ENCODE measurements at places on chromosomes 11 and 22.

GRCh38 chr11:60372767-60373166 is 5.6 kb upstream of the MS4A7 start:
- no peak for DNase-seq

DNA sequence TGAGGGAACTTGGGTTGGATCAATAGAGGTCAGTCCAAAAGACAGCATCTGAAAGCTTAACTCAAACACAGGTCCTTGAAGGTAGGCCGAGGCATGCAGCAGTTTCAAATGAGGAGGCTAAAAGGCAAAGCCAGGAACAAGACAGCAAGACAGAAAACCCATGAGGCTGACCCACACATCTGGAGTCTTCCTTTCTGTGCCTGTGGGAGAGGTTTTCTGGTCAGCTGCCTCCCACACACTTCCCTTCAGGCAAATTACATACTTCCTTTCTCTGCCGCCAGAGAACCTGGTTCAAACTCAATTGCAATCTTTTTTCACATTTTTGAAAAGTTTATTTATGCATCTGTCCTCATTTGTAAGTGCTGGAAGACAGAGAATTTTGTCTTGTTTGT is 29.8 kb upstream of the CRTAM start:
- no peak for DNase-seq

DNA sequence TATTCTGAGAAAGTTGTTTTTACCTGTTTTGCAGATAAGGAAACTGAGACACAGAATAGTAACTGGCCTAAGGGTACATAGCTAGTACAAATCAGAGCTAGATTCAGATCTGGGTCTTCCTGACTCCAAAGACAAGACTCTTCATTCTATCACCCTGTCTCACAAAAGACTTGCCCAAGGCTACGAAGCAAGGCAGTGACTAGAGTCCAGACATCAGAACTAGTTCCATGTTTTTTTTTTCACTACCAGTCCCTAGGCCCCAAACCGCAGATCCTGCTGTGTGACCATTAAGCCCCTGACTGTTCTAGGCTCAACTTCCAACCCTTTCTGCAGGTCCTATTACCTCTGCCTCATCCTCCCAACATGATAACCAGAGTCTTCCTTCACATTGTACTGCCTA is 1.5 kb downstream of the BACE1-AS start:
- no peak for DNase-seq

GRCh38 chr11:117185736-117186430 is 7.3 kb downstream of the SIDT2 start:
- no peak for DNase-seq

- no peak for DNase-seq
Observed at GRCh38 chr22:22571429-22571828, 12.4 kb upstream of the PRAME start.

DNA sequence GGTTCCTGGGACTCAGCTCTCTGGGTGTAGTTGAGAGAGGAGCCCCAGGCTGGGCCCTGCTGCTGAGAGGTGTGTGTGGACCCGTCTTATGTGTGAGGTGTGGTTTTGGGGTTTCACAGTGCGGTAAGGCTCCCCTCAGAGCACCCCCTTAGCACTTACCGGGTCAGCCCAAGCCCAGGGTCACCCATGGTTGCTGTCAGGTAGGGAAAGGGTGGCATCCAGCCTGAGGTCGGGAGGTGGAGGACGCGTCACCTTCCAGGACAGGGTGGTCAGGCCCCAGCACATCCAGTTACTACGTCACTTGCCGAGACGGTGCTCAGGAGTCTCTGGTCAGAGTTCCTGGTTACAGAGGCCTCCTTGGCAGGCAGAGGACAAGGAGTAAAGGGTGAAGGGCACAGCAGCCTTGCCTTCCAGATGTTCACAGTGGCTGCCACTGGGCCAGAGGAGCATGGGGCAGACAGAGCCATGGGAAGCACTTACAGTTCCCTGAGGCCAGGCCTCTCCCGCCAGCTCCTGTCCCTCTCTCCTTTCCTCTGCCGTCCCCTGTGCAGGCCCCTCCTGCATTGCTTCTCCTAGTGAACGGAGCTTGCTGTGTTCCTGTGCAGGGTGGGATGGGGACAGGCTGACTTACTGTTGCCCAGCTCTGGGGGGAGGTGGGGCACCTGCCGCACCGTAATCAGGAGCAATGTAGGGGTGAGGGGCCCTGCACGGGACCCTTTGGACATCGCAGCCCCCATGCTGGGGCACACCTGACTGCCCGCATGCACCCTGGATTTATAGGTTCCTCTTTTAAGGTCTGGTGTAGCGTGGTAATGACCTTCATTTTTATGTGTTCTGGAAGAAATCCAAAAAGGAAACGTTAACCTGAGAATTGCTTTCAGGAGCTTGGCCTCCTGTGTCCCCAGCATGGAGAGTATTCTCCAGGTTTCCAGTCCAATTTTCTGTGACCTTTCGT is 285.9 kb downstream of the TBC1D22A start:
- no peak for DNase-seq

GRCh38 chr22:49928555-49929210 is 10.2 kb downstream of the CRELD2 start:
- DNase-seq: no peak

DNA sequence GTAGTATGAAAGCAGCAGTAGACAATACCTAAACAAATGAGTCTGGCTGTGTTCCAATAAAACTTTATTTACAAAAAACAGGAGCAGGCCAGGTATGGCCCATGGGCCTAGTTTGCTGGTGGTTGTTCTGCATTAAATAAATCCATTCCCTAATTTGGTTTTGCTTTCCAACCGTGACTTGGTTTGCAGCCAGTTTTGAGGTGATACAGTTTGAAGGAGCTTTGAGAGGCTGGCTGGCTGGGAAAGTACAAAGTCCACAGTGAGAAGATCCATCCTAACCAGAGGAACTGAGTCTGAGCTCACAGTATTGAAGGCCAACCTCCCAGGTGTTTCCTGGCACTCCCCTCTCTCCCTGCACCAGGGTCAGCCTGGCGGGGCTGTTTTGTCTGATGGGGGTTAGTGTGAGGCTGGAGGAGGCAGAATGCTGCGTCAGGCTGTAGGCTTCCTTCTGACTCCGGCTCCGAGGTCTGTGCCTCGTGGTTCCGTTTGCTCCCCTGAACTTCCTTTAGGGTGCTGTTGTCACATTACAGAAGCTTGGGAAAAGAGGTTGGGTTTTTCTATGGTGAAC is 129.5 kb downstream of the MICAL2 start:
- DNase-seq: no peak

DNA sequence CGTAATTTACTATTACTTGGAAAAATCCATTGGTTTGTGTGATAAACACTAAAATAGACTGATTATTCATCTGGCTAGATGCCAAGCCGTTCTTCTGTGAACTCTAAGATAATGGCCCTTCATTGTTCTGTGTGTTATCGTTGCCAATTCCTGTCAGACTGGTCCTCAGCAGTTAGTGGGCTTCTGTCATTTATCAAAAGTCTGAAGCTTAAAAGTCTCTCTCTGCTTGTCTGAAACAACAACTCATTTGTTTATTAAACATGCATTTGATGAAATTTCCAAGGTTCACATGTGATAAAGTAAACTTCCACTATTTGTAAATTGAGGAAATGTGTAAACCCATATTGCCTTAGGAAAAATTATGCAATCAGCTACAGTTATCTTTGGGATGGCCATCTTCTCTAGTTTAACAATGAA is 21.1 kb upstream of the RDX start:
- no peak for DNase-seq

GRCh38 chr22:36299295-36299694 is 46.4 kb downstream of the APOL1 start:
- no peak for DNase-seq

DNA sequence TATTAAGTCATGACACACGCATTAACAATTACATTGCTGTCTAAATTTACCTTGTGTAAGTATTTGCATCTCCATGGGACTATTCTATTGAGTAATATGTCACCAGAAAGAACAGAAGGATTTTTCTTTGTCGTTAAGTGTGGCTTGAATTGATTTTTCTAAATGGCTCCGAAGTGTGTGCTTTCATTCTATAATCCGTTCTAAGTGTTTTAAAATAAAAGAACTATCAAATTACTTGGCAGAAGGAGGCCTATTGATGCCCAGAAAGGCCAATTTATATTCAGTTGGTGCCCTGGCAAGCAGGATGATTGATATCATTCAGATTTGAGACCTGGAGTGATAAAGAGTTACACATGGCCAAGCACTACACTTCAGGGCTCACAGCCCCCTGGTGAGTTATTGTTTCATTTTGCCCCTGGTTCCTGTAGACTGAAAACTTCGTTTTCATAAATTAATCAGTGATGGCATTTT is 538.9 kb upstream of the ANO5 start:
- no peak for DNase-seq

GRCh38 chr11:122343210-122343609 is 227.2 kb upstream of the BLID start:
- DNase-seq: no peak

DNA sequence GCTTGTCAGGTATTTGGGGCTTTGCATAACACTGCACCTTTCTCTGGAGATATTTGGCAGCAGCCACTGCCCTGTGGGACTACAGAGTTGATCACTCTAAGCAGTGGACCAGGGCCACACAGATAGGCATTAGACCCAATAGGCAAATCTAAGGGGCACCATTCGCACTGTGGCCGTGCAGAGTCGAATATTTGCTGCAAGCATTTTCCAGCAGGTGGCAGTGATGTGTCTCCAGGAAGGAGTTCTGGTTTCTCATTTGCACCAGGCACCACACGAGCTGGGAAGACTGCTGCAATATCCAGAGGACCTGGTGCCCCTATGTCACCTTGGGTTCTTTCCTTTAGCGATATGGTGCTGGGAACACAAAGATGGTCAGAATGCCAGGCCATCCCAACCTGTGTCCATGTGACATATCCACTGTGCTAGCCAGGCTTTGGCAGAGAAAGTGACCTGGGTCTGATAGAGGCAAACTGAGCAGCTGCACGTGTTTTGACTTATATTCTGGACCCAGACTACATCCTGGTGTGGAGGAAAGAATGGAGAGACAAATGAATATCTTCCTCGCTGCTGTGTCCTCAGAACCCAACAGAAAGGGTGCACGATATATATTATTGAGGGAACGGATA is 318.7 kb downstream of the BUD13 start:
- peak; percentile 2 for DNase-seq

- no peak for DNase-seq
Observed at GRCh38 chr11:2741377-2742131, 41.8 kb upstream of the KCNQ1OT1 start.

DNA sequence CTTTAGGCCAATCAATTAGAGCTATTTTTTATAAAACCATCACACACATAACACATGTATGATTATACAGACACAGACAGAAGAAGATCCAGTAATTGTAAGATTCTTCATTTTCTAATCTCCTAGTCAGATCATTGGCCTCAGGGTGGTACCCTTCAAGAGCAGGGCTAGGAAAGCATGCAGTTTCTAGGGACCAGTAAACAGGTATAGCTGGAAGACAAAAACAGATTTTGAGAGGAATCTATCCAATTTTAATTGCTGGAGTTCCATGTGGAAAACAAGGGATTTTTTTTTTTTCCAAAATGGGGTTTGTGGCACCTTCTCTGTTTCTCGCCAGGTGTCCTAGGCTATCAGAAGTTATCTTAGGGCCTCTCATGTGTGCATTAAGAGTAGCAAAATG is 29.6 kb downstream of the METTL15 start:
- DNase-seq: no peak

DNA sequence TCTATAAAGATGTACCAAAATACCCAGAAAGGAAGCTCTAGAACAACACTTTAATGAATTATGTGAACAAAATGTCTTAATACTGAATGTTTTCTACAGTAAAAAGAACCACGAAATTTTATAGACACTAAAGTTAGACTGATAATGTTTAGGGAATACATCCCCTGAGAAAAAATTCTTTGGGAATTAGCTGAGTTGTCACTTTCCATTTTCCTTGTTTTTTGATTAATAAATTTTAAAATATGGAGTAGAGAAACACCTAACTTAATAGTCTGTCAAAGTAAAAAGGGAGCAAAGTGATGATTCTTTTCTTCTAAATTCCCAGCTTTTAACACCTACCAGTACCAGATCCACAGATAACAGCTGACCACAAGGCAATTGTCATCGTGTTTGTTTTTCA is 23.1 kb upstream of the SCN3B start:
- no peak for DNase-seq

- DNase-seq: no peak
Observed at GRCh38 chr22:44638971-44639760, 62.8 kb upstream of the PRR5 start.

DNA sequence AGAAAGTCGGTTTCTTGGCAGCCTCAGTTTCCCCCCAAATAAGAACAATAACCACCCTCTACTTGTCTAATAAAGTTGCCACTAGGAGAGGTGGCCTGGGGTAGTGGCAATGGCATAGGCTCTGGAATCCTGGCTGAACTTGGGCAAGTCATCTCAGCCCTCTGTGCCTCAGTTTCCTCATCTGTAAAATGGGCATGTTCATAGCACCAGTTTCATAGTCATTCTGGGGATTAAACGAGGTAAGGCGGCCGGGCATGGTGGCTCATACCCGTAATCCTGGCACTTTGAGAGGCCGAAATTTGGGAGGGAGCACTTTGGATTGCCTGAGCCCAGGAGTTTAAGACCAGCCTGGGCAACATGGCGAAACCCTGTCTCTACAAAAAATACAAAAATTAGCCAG is 63.0 kb downstream of the SGSM1 start:
- no peak for DNase-seq

- no peak for DNase-seq
Observed at GRCh38 chr11:112226831-112227401, 688 bp downstream of the PTS start.

DNA sequence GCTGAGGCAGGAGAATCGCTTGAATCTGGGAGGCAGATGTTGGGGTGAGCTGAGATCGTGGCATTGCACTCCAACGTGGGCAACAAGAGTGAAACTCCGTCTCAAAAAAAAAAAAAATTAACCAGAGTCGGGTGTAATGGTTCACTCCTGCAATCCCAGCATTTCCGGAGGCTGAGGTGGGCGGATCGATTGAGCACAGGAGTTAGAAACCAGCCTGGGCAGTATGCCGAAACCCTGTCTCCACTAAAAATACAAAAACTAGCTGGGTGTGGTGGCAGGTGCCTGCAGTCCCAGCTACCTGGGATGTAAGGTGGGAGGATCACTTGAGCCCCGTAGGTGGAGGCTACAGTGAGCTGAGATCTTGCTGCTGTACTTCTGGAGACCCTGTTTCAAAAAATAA is 1.5 kb downstream of the RANGAP1 start:
- no peak for DNase-seq

GRCh38 chr11:122742301-122743018 is 86.9 kb downstream of the UBASH3B start:
- DNase-seq: no peak

DNA sequence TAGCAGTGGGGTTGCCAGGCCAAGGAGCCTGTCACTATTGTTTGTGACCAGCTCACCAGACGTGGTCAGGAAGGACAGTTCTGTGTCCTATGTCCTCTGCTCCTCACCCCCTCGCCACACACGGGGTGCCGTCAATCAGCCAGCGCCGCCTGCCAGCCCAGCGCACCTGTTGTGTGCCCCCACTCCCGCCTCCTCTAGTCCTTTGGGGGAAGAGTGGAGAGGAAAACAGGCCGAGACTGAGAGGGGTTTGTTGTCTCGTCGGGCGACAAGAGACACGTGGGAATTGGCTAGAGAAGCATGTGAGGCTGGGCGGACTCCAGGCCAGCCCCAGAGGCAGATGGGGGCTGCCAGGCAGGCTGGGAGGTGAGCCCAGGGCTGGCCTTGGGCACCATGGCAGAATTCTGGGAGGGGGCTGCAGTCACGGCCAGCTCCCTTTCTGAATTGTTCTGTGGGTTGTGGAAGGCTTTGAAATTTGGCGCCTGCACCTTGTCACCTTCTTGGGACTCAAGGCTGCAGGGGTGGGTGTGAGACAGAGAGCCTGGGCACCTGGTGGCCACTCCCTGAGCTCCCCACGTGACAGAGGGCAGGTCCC is 3.1 kb upstream of the KCNQ1OT1 start:
- DNase-seq: no peak

Measured in stimulated activated CD8-positive, alpha-beta memory T cell treated with anti-CD3 and anti-CD28 coated beads, Interleukin-2, amount 100 ng/mL, for 48 hours (primary cell).